ENCODE measurements at places on chromosomes 2 and 18.

DNA sequence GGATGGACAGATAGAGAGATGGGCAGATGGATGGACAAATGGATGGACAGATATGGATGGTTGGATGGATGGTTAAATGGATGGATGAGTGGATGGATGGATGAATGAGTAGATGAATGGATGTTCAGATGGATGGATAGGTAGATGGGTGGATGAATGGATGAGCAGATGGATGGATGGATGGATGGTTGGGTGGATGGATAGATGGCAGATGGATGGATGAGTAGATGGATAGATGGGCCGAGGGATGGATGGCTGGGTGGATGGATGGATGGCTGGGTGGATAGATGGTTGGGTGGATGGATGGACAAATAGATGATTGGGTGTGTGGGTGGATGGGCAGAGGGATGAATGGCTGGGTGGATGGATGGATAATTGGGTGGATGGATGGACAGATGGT is 98.9 kb upstream of the OTOS start:
- DNase-seq, result no peak

- no peak for DNase-seq
These were observed 27.2 kb downstream of the CROCC2 start for GRCh38 chr2:240933048-240933965.

DNA sequence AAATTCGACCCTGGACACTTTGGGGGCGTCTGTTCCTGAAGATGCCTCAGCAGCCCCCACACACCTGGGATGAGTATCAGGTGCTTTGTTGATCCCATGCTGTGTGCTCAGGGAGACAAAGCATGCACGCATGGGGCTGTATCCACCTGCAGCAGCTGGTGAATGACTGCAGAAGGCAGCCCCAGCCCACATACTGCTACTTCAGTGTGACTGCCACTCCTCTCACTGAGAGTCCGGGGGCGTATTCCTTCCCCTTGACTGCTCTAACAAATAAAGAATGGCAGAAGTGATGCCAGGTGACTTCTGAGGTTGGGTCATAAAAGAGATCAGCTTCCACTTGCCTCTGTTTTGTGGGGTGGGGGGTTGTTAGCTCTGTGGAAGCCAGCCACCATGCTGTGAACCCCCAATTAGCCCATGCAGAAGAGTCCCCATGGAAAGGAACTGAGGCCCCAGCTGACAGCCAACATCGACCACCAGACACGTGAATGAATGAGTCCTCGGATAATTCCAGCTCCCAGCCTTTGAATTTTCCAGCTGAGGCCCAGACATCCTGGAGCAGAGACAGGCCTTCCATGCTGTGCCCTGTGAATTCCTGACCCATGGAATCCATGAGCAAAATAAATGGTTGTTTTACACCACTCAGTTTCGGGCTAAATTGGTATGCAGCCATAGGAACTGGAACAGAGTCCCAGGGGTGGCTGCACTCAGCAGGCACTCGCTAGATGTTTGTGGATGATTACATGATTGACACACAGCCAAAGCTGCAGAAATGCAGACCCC is 289.3 kb downstream of the CELF4 start:
- no peak for DNase-seq

DNA sequence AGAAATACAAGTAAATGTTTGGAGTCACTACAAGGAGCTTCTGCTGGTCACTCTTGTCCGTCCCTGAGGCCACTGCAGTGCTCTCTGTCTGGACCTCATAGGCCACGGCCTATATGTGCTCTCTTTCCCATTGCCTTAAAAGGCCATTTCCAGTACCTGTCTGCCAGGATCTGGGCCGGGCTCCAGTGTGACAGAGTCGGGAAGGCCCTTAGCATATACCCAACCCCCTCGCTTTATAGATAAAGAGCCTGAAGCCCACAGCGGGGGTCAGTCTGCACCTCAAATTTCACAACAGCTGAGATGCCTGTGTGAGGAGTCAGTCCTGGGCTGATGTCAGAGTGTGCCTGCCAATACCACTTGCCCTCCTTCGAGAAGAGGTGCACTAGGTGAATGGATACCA is 39.9 kb downstream of the ADD2 start:
- no peak for DNase-seq

DNA sequence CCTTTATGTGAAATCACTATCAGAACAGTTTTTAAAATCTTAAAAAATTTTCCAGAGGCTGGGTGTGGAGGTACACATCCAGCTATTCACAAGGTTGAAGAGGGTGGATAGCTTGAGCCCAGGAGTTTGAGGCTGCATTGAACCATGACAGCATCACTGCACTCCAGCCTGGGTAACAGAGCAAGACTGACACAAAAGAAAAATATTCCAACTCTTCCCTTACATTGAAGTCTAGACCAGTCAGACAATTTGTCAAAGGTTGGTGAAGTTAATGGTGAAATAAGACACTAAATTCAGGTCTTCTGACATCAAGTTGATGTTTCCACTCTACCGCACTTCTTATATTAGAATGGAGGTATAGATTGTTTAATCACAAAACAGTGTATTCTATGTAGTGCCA is 52.8 kb downstream of the HYCC2 start:
- DNase-seq, result no peak

GRCh38 chr18:52685316-52685715 is 345.3 kb downstream of the DCC start:
- no peak for DNase-seq

DNA sequence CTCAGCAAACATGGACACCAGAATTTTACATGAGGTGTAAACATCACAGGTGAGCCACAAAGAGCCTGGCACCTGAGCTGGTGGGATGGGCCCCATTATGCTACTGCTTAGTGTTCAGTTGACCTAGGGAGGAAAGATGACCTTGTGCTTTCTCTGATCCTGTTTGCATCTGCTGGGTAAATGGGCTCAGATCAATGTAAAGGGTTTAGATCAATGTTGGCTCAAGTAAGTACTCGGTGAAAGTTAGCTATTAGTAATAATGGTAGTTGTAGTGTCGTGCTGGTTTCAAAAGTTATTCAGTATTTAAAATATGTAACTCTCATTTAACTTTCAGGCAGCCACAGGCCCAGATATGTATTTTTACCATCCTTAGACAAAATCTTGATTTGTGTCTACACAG is 19.8 kb downstream of the ABHD3 start:
- no peak for DNase-seq

GRCh38 chr2:130824492-130825061 is 12.1 kb upstream of the ARHGEF4 start:
- DNase-seq, result peak; percentile 88

DNA sequence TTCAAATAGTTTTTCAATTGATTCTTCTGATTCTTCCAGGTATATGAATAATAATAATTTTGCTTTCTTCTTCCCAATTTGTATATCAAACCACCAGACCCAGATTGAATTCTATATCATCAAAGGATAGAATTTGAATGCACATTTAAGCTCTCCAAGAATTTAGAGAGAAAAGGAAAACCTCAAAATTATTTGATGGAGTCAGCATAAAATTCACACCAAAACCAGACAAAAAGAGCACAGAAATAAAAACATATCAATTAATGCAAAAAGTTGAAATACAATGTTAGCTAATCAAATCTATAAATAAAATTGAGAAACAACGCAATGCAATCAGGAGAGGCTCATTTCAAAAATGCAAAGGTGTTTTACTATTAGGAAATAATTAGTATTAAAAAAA is 248.0 kb upstream of the HS6ST1 start:
- no peak for DNase-seq

GRCh38 chr2:205822579-205822978 is 140.3 kb downstream of the NRP2 start:
- DNase-seq, result no peak

- DNase-seq, result no peak
These were observed 11.2 kb downstream of the MREG start for GRCh38 chr2:216002101-216002678.

- DNase-seq, result peak; percentile 50
These were observed 927.0 kb upstream of the CRIM1 start for GRCh38 chr2:35428548-35428947.

DNA sequence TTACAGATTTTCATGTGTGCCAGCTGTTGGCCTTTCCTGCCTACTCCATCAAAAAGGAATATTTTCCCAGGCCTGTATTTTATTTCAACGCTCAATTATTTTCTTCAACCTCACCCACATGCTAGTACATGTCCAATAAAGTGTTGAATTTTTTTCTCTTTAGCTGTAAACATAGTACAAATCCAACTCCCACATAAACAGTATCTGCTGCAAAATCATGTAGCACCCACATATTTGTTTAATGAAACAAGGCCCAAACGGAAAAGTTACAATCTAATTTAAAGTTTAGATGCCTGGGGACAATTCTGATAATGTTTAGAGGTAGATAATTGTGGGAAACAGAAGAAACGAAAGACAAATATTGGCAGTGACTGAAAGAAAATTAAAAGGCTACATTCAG is 275.4 kb upstream of the ACVR2A start:
- DNase-seq, result no peak

- no peak for DNase-seq
These were observed 3.7 kb upstream of the TGFA start for GRCh38 chr2:70557171-70557838.

DNA sequence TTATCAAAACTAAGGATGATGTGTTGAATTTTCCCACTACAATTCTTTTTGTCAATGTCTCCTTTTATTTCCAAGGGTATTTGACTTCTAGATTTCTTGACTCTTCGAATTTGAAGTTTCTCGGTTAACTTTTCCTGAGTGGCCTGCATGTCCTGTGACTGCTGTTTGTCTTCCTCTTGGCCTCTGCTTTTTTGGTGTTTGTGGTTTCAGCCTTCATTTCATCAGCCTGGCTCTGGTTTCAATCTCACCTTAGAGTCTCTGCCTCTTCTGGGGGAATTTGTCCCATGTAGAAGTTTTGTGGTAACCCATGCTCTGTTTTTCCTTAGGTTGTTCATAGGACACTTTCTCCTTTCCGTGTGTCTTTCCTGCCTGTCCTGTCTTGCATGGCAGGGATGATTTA is 28.3 kb upstream of the SNED1 start:
- no peak for DNase-seq

DNA sequence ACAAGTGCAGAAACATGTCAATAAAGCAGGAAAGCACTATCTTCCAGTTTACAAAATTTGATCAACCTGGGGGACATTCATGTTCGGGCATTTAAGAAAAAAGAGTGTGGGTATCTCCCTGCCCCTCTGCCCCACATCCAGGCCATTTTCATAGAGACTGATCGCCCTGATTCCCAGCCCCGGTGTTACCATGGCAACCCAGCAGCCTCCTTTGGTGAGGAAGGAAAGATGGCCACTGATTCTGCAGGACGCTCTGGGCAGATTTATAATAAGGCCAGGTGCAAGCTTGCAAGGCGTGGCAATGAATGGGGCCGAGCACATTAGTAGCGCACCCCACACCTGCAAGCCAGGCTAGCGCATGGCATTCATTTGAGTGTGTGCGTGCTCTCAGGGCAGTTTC is 36.7 kb upstream of the ARL4C start:
- DNase-seq, result no peak

- DNase-seq, result peak; percentile 12
These were observed 138.9 kb downstream of the PXDN start for GRCh38 chr2:1605102-1606045.

- DNase-seq, result peak; percentile 52
These were observed 344.0 kb upstream of the DDX18 start for GRCh38 chr2:117470311-117471095.

- no peak for DNase-seq
These were observed 139.3 kb downstream of the KLHL29 start for GRCh38 chr2:23524261-23524706.

GRCh38 chr2:212894026-212894425 is 257.4 kb downstream of the IKZF2 start:
- no peak for DNase-seq

- no peak for DNase-seq
These were observed 18.2 kb upstream of the CCBE1 start for GRCh38 chr18:59715445-59715844.

DNA sequence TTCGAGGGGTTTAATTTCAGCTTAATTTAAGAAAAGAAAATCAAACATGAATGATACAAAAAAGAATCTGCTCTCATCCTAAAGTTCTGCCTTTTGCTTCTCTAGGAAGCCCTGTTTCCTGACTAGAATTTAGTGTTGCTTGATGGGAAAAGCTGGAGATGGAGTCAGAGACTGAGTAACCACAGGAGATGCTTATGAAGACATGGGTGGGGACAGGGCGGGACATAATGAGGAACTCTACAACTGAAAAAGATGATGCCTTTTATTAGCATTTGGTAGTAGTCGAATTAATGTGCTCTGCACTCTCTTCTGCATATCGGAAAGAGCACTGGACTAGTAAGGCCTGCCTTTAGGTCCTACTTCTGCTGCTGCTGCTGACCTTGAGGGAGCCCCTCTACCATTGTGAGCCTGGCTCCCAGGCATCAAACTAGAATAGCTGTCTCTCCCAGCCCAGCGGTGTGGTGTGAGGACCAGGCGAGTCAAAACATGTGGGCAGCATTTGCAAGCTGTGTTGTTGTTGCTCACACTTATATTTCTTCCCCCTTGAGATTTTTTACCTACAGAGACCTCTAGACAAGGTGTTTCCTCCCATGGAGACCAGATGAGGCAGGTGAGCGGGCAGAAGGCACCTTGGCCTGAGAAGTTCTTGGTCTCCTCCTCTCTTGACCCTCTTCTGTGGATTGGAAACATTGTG is 61.5 kb downstream of the INPP4A start:
- DNase-seq, result no peak

DNA sequence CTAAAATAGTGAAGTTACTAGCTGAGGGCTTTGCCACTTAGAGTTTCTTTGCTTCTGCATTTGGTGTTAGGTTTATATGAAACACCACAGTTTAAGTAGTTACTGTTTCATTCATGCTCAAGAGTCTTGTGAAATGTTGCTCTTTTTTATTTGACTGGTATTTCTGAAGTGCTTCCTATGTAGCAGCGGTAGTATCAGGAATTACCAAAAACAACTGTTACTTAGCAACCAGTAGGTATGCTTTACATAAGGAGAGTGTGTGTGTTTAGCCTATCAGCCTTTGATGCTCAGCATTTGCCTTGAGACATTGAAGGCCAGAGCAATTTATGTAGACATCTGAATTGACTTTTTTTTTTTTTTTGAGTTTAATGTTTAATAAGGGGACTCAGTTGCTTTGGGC is 3.6 kb downstream of the DIS3L2 start:
- no peak for DNase-seq

GRCh38 chr2:158969715-158970240 is 1.3 kb downstream of the TANC1 start:
- DNase-seq, result no peak

DNA sequence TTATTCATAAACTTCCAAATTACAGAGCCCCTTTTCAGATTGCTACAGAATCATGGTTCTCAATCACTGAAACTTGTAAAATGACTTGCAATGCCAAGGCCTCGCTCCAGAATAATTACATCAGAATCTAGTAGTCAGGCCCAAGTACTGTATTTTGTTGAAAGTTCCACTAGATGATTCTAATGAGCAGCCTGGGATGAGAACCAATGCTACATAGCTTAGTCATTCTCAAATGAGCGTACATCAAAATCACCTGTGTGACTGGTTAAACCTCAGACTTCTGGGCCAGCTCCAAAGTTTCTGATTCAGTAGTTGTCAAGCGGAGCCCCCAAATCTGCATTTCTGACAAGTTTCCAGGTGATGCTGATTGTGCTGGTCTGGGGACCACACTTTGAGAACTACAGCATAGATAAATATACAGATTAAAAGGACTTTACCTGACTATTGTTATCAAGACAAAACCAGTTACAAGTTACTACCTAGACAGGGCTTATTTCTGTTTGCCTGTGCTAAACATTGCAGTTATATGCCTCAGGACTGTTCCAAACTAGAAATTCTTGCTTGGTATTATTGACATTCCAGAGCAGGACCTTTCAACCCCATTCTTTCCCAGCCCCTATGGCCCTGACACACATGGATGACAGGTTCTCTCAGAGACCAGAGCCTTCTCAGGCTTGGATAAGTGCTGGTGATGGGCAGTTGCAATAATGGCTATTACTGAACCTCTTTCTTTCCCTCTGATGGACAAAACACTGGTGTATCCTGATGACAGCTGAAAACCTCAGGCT is 83.1 kb downstream of the UPP2 start:
- DNase-seq, result no peak
